T follicular helper cell (primary cell): ENCODE measurements at places on chromosomes 3 and 15.

DNA sequence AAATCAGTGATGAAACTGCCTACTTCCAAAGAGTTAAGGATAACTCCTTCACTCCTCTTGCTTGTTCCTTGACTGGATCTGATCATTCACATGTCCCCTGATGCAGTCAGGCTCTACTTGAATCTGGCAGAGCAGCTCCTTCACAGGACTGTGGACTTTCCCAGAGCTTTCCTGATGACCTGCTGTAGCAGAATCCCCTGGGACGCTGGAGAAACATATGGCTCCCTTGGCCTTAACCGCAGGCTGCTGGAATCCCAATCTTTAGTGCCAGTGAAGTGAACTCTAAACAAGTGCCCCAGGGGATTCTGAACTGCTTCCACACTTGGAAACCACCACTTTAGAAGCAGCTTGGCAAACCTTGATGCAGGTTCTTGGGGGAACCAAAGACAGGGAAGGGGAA lies 217.8 kb downstream of the CHST2 start:
- no peak for DNase-seq

GRCh38 chr3:130420466-130420865 lies 75.0 kb downstream of the COL6A5 start:
- DNase-seq = no peak

DNA sequence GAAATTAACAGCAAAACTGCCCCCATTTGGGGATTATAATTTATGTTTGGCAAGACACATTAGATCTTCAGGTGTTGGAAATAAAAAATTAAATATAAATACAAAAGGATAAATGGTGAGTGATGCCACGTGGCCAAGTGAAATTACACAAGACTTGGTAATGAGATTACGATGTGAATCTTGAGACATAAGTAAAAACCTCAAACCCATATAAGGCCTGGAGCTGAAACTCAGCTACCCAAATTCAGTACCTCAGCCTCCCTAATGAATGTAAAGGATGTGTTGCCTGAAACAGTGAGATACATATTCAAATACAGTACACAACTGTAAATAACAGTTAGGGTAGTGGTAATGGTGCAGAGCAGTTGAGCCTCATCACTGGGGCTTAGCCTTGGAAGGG lies 1146.6 kb downstream of the OTOL1 start:
- DNase-seq = no peak

GRCh38 chr15:82936966-82937711 lies 15.4 kb downstream of the HOMER2 start:
- DNase-seq = no peak

GRCh38 chr15:39502611-39503195 lies 78.2 kb upstream of the THBS1 start:
- DNase-seq = no peak

DNA sequence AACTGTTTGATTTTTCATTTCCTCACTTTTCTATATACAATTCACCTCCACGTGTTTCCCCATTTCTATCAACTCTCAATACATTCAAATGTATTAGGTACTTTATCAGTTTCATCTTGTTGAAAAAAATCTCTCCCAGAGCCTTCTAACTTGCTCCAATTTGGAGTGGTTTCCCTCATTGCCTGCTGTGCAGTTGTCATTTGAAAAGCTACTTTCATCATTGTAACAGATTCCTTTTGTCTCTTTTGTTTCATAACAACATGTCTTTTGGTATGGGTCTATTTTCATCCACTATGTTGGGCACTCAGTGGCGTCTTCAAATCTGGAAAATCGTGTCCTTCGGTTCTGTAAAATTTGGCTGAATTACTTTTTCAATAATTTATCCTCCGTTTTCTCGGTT lies 75.0 kb downstream of the NR2E3 start:
- no peak for DNase-seq

DNA sequence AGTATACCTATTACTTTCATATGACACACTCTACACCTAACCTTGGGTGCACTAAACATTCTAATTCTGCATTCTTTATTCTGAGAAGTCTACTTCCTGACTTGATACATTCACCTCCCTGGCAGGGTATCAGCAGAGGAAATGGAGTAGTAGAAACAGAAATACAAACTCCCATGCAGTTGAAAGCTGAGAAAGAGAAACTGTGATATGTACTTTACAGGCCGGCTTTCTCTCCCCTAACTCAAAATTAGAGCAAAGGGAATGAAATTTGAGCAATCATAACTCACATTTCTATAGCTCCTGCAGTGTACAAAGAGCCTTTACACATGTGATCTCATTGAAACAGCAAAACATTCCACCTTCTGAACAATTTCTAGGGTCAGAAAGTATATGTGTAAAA lies 135.5 kb upstream of the COL8A1 start:
- DNase-seq = no peak

DNA sequence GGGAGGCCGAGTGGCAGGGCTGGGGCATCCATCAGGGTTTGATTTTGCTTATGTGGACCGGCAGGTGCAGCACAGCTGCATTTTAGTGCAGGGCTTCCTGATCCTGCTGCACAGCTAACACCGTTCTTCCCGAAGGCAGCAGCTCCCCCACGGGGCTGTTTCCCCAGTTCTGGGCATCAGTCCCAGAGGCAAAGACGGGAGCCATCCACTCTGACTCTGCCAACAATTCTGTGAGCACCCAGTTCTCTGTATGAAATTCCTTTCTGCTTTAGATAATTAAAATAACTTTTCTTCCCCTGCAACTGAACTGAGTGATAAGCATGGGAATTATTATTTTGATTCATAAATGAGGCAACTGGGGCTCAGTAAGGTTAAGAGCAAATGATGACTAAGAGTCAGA lies 262.9 kb upstream of the ATP10A start:
- no peak for DNase-seq

- DNase-seq = no peak
These were observed 125.1 kb upstream of the RGMA start for GRCh38 chr15:93214106-93214505.

GRCh38 chr3:159832024-159832423 lies 156.6 kb upstream of the IL12A start:
- DNase-seq = no peak

- no peak for DNase-seq
These were observed 34.0 kb downstream of the PXK start for GRCh38 chr3:58366699-58367098.

DNA sequence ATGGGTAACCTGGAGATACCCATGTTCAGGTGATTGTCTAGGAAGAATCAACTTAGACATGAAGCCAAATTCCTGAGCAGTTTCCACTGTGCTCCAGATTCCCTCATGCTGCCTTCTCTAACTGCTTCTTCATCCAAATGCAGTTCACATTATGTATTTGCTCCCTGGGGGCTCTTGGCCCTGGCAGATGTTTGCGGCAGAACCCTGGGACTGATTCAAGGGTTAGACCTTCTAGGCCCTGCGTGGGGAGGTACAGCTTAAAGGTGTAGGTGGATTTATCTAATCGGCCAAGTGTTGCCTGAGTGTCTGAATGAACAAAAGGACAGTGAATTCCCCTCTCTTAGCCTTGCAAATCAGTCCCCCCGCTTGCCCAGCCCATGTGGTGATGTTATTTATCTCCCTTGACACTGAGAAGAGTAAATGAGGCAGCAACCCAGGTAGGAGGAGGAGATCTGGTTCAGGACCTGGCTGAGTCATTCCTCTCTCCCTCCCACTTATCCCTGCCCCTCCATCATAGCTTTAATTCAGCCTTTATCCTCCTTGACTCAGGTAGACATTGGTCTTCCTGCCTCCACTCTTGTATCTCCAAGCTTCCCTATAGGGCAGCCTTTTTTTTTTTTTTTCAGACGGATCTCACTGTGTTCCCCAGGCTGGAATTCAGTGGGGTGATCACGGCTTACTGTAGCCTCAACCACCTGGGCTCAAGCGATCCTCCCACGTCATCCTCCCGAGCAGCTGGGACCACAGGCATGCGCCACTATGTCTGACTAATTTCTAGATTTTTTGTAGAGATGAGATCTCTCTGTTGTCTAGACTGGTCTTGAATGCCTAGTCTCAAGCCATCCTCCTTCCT lies 54.8 kb downstream of the MAGEF1 start:
- DNase-seq = no peak

GRCh38 chr3:123297627-123297899 lies 95.8 kb downstream of the SEC22A start:
- DNase-seq = no peak

- no peak for DNase-seq
These were observed 142.5 kb upstream of the MBNL1 start for GRCh38 chr3:152126260-152126659.

- DNase-seq = no peak
These were observed 54.7 kb upstream of the ATP13A3 start for GRCh38 chr3:194541483-194541882.

DNA sequence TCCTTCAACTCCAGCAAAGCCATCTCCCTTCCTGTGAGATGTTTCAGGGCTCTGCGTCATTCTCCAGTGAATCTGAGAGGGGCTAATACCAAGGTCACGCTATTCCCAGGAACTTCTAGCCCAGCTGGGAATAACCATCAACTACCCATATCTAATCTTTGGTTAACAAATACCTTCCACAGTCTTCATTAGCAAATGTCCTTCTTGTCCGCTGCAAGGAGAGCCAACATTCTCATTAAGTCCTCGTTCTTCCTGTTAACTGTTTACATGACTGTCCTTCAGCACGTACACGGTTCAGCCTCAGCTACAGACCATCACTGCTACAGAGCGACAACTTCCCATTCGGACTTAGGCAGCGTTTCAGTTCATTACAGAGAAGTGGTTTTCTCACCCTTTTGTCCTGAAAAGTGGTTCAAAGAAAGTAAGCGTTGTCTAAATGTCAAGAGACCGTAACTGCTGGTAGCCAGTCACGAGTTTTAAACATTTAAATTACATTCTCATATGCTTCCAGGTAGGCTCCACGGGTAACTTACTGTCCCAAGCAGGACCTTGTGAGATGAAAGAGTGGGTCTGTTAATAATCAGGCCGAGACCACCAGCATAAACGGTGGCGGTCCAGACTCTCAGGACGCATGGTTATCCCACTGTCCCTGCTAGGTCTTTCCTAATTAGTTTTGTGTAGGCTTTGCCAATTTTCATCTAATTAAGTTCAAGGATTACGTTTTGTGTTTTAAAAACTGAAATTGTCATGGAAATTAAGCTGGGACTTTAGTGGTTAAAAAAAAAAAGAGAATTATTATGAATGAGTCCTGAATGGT lies 63.8 kb downstream of the CHSY1 start:
- DNase-seq = no peak

DNA sequence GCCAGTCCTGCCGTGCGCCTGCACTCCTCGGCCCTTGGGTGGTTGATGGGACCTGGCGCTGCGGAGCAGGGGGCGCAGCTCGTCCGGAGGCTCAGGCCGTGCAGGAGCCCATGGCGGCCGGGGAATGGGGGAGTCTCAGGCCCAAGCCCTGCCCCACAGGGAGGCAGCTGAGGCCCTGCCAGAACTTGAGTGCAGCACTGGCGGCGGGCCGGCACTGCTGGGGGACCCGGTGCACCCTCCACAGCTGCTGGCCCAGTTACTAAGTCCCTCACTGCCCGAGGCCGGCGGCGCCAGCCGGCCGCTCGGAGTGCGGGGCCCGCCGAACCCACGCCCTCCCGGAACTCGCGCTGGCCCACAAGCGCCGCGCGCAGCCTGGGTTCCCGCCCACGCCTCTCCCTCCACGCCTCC lies 190.9 kb upstream of the MME start:
- no peak for DNase-seq

DNA sequence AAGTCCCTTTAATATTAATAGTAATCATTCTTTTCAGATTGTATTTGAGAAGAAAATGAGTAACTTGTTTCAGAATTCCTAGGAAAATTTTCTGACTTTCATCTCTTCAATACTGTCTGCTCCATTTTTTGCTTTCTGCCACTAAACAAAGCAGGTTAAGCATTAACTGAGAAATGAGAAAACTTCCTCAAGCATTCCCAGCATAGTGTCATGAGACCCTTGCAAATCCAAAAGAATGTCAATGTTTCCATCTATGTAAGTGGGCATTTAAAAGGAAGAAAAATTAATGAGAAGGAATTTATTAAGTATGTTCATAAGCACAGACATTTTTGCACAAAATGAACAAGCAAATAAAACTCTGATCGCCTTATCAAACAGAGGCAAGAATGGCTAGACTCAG lies 148.0 kb upstream of the STRIT1 start:
- no peak for DNase-seq

DNA sequence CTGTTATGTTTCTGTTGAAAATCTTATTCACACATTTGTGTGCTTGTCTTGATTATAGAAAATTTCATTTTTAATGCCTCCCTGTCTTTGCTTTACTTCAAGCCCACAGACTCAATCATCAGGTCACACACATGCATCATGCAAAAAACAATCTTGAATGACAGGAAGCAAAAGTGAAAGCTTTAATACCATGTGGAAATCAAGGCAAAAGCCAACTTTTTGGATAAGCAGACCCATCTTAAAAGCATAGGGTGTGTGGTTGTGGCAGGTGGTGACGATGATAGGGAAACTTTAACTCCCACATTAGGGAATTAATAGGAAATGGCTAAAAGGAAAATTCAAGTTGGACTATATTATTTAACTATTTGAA lies 155.9 kb upstream of the EOMES start:
- no peak for DNase-seq

DNA sequence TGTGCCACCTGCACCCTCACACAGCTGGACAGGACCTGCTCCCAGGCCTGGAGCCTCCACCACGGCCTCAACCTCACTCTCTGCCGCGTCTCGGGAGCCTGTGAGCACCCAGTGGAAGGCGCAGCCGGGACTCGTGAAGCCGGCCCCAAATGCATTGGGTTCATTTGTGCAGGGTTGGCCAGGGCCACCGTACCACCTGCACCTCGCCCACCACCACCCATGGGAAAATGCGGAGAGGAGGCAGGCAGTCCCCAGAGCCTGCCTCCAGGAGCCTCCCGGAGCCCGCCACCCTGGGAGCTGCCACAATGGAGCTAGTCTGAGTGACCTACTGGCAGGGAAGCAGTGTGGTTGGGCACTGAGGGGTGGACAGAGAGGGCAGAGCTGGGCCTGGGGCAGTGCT lies 62.5 kb upstream of the HRH1 start:
- DNase-seq = no peak

DNA sequence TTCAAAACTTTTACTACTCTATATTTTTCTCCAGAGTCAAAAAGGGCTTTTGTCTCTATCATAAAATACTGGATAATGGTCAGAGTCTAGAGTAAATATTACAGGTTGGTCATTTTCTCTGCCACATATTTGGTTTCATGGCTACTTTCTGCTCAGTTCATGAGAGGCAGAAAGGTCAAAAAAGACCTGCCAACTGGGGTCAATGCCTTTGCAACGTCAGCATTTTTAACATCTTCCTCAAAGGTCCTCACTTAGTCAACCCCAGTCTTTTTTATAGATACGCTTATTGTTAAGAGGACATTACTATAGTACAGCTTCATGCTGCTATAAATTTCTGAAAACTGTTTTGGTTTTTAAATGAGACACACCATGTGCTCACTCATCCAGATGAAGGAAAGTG lies 312.1 kb upstream of the ARHGEF26 start:
- DNase-seq = no peak

DNA sequence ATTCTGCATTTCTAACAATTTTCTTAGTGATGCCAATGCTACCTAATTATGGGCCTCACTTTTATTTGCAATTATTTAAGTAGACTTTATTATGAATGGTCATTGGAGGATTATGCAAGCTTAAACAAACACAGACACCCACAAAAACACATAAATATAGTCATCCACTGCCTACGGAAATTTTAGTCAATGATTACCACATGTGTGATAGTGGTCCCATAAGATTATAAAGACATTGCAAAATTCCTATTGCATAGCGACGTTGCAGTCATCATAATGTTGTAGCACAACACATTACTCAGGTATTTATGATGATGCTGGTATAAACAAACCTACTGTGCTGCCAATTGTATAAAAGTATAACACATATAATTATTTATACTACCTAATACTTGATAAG lies 247.8 kb upstream of the ALCAM start:
- DNase-seq = no peak

GRCh38 chr3:180990505-180990904 lies 969 bp upstream of the DNAJC19 start:
- DNase-seq = no peak

- DNase-seq = no peak
These were observed 107.0 kb upstream of the SPRED1 start for GRCh38 chr15:38145651-38146111.
